GM23338 (cell line): ENCODE measurements at places on chromosomes 2 and 18. TPM values are rescaled to one million over a fixed set of nuclear protein-coding genes. Genes with fewer than 3 reads are reported as not detected.
A peak's percentile ranks its signal among the peaks of the same experiment; 100 is the strongest.

DNA sequence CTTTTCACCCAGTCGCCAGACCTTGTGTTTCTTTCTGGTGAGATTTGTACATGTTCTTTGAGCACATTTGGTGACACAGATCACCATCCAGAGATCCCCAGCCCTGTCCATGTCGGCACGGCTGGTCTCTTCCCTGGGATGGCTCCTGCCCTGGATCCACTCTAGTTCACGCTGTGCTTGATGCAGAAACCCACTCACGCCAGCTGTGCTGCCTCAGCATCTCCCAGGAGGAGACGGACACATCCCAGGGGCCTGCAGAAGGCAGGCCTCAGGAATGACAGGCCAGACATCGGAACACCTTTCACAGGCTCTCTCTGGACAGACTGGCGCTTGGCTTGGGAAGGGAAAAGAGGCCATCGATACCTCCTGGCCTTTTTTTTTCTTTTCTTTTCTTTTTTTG is 203.6 kb downstream of the ACKR3 start:
- no peak for DNase-seq

GRCh38 chr18:11050966-11051365 is 98.4 kb downstream of the PIEZO2 start:
- no peak for DNase-seq

DNA sequence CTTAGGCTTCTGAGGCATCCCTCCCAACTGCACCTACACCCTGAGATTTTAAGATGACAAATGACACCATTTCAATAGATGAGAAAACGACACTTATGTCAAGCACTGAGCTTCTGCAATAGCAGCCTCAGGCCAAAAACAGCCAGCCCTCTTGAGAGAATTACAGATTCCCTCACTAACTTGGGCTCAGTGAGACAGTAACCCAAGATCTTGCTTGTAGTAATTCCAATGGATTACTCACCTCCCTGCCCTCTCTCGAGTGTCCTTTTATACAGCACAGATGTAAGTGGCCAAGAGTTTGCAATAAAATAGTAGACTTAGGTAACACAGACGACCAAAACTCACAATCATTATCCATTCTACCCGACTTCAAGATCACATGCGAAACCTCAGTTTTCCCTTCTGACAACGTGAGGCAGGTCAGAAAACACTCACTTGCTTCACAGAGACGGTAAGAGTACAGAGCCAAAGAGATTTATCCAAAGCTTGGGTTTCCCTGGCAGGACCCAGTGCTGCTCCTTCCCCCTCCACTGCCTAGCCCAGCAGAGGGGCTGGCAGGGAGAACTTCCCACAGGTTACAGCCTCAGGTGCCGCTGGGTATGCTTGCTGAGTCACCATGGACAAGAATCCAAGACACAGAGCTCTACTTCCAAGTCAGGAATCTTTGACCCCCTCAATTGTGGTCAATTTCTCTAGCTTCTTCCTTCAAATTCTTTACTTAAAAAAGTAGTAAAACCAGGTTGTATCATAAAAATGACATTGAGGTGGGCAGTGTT is 181.4 kb downstream of the MYO5B start:
- no peak for DNase-seq

- no peak for DNase-seq
These were observed 9.0 kb upstream of the SLC20A1 start for GRCh38 chr2:112636605-112637288.

MAP3K19 gene
- not detected in 2 replicates for total RNA-seq

PDE11A gene
- 0.73 and 1.7 TPM in 2 replicates for total RNA-seq

DNA sequence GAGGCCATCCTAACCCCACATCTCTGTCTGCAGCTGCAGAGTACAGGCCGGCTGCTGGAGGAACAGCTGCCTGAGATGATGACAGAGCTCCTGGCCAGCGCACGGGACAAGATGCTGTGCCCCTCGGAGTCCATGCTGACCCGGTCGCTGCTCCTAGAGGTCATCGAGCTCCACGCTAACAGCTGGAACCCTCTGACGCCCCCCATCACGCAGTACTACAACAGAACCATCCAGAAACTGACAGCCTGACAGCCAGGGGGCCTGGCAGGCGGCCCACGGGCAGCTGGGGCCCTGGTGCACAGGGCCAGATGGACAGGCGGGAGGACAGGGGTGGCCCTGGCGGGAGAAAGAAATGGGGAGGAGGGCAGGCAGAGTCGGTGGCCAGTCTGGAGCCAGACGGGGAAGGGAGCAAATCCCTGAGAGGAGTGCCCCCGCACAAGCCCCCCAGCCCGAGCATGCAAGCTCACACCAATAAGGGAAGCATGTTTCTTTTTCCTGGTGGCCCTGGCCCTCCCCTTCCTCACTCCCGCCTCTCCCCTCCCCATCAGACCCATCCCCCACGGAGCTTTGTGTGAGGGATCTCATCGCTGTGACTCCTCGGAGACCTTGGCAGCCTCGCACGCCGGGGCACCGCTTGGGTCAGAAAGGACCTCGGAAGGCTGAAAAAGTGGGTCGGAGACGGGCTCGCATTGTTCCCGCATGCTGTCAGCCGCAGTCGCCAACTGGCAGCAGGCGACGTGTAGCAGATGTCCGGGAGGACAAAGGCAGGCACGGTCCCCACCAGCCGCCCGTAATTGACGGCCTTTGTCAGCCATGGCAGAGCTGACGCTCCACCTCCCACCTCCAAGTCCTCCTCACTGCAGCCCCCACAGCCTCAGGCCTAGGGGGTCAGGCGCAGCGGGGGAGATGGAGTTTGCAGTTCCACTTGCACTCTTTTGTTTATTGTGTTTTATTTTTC is 91.2 kb downstream of the SMAD7 start:
- DNase-seq: peak; percentile 61

DNA sequence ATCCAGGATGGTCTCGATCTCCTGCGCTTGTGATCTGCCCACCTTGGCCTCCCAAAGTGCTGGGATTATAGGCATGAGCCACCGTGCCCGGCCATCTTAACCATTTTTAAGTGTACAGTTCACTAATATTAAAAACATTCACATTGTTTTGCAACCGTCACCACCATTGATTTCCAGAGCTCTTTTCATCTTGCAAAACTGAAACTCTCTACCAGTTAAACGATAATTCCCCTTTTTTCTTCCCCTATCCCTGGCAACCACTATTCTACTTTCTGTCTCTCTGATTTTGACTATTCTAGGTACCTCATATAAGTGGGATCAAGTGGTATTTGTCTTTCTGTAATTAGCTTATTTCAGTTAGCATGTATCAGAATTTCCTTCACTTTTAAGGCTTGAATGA is 16.8 kb upstream of the NEUROD1 start:
- no peak for DNase-seq

DNA sequence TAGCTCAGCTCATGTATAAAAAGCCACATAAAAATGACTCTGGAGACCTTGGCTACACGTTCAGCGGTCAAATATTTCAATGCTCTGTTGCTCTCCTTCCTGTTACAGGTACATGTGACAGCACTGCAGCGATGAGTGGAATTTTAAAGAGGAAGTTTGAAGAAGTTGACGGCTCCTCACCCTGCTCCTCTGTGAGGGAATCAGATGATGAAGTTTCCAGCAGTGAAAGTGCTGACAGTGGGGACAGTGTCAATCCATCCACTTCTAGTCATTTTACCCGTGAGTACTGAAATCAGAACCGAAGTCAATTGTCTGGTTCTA is 125.4 kb downstream of the CSRNP3 start:
- DNase-seq: no peak

DNA sequence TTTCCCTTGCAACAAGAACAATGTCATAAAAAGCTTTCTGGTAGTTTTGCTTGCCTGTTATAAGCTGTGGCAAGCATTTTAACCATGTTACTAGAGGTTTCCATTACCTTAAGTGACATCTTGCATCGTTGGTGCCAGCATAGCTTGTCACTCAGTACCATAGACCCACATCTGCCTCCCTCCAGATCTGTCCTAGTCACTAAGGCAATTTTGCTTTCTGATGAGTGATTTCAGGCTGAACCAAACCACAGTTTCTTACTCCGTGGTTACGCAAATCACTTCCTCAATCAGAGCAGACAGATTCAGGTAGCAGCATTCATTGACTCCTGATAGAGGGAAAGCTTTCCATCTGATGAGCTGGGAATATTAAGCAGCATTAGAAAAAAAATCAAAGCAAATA is 1057.5 kb upstream of the FAM98A start:
- DNase-seq: no peak

DLX2 gene
- total RNA-seq: 0.16 and 0.24 TPM in 2 replicates

DNA sequence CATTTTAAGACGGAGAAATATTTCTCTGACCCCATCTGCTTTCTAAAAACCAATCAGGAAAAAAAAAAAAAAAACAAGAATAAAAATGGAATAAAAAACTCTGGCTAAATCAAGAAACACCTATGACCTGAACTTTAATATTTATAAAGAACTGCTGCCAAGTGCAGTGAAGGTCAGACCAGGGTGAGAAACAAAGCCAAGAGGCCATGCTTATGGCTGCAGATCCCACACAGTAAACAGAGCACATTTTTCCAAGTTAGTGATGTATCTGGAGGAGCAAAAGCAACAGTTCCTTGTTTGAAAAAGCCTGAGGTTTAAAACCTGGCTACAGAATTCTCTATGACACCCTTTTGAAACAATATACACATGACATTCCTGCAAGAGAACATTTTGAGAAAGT is 242.3 kb downstream of the SRBD1 start:
- no peak for DNase-seq

DNA sequence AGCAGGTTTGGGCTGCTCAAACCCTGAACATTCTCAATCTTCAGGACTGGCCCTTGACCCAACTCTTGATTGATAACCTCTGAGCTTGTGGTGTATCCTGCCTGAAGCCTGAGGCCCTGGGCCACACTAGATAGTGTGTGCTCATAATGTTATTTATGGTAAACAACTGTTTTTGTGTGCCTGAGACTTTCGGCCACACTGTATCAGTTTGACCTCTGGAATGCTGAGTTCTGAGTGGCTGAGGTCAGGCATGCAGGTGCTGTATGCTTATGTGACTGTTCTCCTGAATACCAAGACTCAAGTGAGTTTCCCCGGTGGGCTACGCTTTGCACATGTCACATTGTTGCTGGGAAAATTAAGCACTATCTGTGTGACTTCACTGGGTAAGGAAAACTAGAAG is 82.2 kb upstream of the RMP24 start:
- no peak for DNase-seq
